ENCODE measurements at places on chromosomes 5 and 9.

DNA sequence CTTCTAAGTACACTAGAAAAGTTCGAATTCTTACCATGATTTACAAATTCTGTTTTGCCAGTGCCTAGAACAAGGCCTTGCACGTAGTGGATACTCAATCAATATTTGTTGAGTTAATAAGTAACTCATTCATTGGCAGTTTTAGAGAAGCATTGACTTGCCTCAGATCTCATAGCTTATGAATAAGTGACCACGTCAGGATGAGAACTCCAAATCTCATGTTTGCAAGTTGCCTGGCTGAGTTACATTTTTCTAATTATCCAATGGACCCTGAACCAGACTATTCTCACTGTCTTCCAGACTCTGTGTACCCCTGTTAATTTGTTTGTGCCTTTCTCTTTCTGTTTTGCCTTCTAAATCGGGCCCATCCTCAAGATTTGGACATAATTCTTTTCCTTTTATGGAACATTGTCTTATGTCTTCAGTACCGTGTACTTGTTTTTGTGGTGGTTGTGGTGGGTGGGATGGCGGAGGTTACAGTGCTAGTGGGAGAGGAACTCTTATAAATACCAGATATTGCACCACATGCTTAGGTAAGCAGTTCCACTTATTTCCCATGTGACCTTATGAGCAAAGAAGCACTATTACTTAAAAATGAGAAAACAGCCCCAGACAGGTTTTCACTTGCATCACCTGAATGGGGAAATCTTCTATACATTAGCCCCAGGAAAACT is 96.3 kb downstream of the UNC13B start:
- DNase-seq: no peak

DNA sequence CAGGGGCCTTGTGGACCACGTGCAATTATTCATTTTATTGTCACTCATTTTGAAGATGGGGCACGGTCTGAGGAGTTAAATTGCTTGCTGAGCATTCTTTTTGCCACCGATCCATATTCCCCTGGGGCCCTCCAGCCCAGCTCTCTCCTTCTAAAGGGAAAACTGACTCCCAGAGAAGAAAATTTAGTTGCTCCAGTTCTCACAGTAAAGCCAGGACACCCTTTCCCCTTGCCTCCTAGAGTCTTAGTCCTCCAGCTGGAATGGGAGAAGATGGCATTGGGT is 1.0 kb upstream of the PANK3 start:
- no peak for DNase-seq

DNA sequence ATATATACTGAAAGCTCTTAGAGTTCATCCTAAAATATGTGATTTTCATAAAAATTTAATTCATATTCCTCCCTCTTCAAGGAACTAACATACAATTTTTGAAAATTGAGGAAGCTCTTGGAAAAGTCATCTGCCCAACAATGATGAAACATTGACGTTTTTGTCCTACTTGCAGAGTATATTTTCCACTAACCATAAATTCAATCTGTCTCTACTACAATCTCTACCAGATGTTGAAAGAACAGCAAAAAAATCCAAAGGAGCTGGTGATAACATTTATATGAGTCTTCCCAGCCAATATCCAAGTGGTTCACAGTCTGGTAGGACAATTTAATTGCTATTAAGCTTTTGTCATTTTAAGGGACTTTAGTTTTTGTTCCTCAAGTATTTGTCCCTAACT is 81.1 kb upstream of the NR3C1 start:
- no peak for DNase-seq

DNA sequence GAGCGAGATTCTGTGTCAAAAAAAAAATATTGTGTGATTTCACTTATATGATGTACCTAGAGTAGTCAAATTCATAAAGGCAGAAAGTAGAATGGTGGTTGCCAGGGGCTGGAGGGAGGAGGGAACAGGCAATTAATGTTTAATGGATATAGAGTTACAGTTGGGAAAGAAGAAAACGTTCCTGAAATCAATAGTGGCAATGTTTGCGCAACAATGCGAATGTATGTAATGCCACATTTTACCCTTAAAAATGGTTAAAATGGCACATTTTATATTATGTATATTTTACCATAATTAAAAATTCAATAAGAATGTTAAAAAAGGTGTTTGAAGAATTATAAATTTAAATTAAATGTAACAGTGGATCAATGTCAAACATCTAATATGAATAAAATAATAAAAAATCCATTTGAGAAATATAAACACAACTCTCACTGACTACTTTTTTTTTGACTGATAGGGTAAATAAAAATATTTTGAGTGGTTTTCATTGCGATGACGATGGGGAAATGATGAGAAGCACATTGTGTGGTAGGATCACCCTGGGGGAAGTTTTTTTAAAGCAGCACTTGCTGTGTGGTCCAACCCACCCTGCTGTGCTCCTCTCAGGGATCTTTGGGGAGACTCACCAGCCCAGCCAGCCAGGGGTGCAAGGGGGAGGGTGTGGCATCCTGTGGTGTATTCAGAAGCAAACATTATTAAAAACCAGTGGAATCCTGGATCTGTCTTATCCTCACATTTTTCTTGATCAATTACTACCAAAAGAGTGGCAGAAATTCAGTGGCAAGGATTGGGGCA is 4.3 kb downstream of the FYB1 start:
- no peak for DNase-seq

- DNase-seq: peak; percentile 80
These were observed 404.7 kb upstream of the TRPC7 start for GRCh38 chr5:136769900-136770684.

GRCh38 chr5:9099689-9100088 is 446.2 kb downstream of the SEMA5A start:
- DNase-seq: no peak

DNA sequence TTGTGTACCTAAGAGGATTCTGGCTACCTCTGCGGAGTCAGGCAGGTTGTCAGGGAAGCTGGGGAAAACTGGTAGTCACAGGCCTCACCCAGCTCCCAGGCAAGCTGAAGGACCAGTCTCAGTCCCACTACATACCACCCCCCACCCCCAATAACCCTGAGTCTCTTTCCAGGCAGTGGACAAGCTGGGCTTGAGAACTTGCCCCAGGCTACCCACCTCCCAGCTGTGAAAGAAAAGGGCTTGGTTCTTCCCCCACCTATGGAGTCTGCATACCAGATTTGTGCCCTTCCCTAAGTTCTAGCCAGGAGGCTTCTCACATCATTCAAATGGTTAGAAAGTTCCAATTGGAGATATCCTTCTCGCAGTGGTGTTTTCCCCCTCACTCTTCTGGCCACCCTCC is 1678.8 kb downstream of the MAT2B start:
- no peak for DNase-seq

GRCh38 chr5:44002381-44002901 is 386.8 kb downstream of the FGF10 start:
- no peak for DNase-seq

- DNase-seq: no peak
These were observed 27.2 kb downstream of the GCNT1 start for GRCh38 chr9:76486151-76486550.

All from head of caudate nucleus (tissue), 42 donors.